Stimulated activated CD8-positive, alpha-beta memory T cell treated with anti-CD3 and anti-CD28 coated beads, Interleukin-2, amount 100 ng/mL, for 1 hour (primary cell): ENCODE measurements at places on chromosomes 2 and 18.

GRCh38 chr18:3706279-3707097 is 256.5 kb downstream of the TGIF1 start:
- DNase-seq = no peak

GRCh38 chr18:56305583-56305982 is 332.8 kb downstream of the TXNL1 start:
- no peak for DNase-seq

GRCh38 chr2:29561181-29561580 is 360.2 kb downstream of the ALK start:
- no peak for DNase-seq

DNA sequence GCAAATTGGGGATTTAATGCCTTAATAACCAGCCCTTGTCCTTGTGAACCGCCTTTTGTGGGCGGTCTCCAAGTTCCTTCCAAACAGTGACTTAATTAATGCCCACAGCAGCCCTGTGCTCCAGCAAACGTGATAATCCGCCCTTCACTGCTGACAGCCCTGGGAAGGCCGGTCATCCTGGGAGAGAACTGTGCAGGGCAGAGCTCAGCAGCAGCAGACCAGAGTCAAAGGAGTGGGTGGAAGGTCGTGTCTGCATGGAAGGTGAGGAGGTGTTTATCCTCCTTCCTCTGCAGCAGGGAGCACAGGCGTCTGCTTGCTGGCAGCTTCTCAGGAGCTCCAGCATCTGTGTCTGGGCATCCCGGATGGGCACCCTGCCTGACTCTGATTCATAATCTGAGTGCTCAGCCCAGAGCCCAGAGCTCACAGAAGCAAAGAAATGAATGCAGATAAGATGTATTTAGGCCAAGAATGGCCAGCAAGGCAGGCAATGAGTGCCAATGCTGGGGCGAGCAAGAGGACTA is 270.0 kb upstream of the PXDN start:
- no peak for DNase-seq

GRCh38 chr2:98781822-98782221 is 50.9 kb upstream of the MGAT4A start:
- DNase-seq = no peak

DNA sequence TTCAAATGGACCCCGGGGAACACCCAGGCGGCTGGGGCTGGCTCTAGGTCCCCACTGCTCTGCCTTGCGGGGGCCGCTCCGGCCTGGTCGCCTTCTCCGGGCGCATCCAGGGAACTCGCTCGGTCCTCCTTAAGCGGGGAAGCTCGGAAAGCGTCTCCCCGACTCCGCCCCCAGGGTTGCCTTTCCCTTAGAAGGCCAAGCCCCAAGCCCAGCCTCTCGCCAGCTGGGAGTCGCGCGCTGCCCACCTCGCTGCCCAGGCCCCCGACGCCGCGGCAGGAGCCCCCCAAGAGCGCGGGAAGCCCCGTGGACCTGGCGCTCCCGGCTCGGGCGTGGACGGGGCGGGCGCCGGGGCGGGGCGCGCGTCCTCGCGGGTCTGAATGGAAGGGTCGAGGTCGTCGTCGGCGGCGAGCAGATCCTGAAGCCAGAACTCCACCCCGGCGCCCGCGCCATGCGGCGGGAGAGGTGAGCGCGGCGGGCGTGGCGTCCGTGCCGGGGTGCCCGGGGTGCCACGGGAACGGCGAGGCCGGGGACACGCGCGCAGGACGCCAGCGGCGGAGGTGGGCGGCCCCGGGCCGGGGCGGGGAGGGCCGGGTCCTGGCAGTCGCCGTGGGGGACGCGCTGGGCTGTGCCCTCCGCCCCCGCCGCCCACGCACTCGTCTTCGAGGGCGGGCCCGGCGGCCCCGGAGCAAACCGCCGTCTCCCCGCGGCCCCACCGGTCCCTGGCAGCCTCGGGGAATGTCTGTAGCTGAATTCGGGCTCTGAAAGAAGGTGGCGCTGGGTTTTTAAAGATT is at the start of gene BOK:
TSS of gene BOK (plus strand) at position 214 of the 791 bp plus-strand sequence. CDS start 739 bp downstream, outside the sequence.
- no peak for DNase-seq

DNA sequence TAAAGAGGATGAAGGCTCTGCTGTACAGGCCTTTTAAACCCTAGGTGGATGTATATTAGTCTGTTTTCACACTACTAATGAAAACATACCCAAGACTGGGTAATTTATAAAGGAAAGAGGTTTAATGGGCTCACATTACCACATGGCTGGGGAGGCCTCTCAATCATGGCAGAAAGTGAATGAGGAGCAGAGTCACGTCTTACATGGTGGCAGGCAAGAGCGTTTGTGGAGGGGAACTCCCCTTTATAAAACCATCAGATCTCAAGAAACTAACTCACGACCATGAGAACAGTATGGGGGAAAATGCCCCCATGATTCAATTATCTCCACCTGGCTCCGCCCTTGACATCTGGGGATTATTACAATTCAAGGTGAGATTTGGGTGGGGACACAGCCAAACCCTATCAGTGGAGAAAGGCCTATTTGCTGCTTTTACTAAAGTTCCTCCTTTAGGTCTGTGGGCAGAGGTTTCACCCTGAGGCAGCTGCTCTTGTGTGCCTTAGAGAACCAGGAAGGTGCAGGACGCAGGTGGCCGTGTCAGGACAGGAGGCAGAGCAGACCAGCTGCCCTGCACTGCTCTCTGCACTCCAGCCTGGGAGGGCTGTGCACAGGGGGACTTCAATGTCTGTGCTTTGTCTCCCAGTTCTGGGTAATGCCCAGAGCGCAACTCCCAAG is 178.8 kb upstream of the HDAC4 start:
- no peak for DNase-seq

DNA sequence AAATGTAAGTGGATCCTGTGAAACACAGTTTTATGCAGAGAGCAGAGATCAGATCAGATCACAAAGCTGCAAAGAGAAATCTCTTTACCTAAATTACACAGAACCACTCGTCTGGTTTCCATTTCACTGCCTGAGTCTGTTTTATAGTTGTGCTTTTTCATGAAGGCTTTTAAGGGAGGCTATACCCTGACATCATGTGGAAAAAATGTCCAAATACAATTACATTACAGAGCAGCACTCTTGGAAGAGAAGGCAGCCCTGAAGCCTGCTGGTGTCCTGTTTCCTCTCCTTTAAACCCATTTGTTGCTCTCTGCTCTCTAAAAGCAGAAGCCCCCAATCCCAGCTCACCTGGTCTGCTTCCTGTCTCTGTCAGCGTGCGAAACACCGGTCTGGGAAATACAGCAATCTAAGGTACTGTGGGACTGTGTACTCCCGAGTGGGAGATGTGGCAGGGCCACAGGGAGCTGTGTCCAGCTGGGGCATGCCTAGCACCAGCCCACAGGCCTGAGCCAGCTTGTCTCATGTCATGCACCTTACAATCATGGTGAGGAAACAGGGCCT is 24.8 kb upstream of the ZFP36L2 start:
- no peak for DNase-seq

GRCh38 chr18:28062443-28062842 is 114.5 kb downstream of the CDH2 start:
- no peak for DNase-seq

- DNase-seq = no peak
Observed at GRCh38 chr2:32758232-32758631, 130.4 kb downstream of the TTC27 start.

- DNase-seq = no peak
Observed at GRCh38 chr2:159616286-159616701, at the start of gene BAZ2B. Gene BAZ2B (minus strand): TSS chr2:159616548. CDS start chr2:159478719, 137,829 bp downstream.

DNA sequence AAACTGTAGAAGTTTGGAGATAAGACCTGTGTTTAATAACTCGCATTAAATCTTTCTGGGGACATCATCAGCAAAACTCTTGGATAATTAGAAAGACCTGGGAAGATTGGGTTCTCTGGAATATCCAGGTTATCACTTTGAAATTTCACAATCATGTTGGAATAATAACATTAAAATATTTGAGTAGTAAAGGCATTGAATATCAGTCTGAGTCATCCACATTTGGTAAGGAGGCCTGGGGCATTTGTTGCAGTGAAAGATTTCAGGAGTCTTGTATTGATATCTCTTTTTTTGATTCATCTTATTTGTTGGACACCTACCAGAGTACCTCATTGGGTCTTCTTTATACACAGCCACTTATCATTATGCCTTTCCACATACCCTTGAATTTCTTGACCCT is 95.9 kb downstream of the EPB41L5 start:
- no peak for DNase-seq

GRCh38 chr2:131067465-131068125 is 25.7 kb downstream of the FAM168B start:
- no peak for DNase-seq

GRCh38 chr18:59994357-59994756 is 94.6 kb downstream of the PMAIP1 start:
- DNase-seq = no peak
